GM10248 (cell line): ENCODE measurements at places on chromosomes 16 and 17.
A peak's percentile ranks its signal among the peaks of the same experiment; 100 is the strongest.

- DNase-seq = no peak
These were observed 201.2 kb downstream of the C16orf78 start for GRCh38 chr16:49574826-49575225.

GRCh38 chr17:57275071-57275764, 18.9 kb downstream of the MSI2 start:
- no peak for DNase-seq

DNA sequence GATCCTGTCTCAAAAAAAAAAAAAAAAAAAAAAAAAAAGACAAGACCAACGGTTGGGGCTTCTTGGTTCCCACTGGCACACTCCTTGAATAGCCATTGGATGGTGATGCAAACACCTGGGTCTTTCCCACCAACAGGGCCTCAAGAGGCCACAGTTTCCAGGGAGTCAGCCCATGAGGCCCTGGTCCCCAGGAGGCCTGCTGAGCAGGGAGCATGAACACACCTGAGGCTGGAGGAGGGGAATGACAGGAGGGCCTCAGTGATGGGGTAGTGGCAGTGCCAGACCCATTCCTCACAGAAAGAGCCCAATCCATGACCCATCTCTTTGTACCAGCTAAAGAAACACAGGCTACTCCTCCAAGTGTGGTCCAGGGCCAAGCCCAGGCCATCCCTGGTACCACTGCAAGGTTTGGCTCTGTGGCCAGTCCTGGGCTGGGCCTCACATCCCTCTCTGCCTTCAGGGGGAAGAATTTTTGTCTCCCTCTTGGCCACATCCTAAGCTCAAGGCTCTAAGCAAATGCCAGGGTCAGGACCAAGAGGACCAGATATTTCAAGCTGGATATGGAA, 13.9 kb downstream of the ARL2BP start:
- DNase-seq = no peak

GRCh38 chr17:72812823-72813222, 279.7 kb downstream of the SLC39A11 start:
- no peak for DNase-seq

DNA sequence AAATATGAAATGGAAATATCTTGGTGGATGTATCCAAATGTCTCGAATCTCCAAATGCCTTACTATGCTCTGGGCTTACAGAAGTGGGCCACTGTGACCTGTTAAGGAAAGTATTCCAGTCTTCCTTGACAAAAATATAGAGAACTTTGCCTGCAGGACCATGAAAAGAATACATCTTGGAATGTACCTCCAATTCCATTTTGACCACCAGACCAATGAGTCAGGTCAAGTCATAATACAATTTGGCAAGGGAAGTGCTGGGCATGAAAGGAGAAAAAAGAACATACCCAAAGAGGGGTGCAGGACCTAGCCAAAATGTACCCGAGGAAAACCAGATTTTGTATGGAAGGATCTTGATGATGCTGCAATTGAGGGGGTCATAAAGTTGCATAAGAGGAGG, 1153.7 kb upstream of the GOT2 start:
- no peak for DNase-seq

GRCh38 chr16:17301593-17302135, 169.1 kb downstream of the XYLT1 start:
- peak; percentile 72 for DNase-seq

DNA sequence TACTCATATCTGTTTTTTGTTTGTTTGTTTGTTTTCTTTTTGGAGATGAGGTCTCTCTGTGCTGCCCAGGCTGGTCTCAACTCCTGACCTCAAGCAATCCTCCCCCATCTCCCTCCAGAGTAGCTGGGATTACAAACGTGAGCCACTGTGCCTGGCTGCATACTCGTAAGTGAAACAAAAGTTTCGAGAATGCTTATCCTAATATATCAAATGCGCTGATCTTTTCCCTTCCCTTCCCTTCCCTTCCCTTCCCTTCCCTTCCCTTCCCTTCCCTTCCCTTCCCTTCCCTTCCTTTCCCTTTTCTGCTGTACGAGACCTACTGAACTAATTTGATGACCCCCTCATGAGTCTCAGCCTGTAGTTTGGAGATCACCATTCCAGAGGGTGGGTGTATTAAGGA, 122.1 kb downstream of the RGS9 start:
- DNase-seq = no peak

- DNase-seq = no peak
These were observed 17.5 kb downstream of the EPN2 start for GRCh38 chr17:19254651-19255050.

DNA sequence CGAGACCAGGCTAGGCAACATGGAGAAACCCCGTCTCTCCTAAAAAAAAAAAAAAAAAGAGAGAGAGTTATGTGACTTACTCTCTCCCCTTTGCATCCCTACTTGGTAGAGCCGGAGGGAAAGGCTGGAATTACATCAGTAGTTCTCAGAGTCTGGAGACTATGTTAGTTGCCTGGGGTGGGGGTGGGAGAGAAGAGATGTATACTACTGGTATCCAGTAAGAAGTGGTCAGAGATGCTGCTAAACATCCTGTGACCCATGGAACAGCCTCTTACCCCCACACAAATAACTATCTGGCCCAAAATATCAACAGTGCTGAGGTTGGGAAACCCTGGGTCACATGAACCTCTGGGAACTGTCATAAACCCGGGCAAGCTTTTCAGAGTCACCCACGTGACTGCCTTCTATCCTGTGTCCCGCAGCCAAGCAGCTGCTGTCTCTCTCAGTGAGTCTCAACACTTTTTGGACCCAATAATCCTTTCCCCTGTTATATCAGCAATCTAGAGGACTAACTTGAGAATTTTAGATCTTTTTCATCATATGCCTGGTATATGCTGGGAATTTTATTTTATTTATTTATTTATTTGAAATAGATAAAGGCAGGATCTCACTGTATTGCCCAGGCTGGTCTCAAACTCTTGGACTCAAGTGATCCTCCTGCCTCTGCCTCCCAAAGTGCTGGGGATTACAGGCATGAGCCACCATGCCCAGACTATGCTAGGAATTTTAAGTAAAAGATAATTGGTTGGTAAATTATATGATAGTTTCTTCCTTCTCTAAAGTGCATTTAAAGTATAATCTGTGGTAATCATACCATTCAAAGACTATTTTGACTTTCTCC, 8.7 kb downstream of the EIF1 start:
- no peak for DNase-seq

DNA sequence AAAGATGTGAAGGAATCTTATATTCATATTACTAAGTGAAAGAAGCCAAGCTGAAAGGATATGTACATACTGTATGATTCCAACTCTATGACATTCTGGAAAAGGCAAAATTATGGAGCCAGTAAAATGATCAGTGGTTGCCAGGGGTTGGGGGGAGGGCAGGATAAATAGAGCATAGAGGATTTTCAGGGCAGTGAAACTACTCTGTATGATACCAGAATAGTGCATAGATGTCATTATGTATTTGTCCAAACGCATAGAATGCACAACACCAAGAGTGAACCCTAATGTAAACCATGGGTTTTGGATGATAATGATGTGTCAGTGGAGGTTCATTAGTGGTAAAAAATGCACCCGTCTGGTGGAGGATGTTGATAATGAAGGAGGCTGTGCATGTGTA, 71.0 kb upstream of the ZNF423 start:
- DNase-seq = no peak

DNA sequence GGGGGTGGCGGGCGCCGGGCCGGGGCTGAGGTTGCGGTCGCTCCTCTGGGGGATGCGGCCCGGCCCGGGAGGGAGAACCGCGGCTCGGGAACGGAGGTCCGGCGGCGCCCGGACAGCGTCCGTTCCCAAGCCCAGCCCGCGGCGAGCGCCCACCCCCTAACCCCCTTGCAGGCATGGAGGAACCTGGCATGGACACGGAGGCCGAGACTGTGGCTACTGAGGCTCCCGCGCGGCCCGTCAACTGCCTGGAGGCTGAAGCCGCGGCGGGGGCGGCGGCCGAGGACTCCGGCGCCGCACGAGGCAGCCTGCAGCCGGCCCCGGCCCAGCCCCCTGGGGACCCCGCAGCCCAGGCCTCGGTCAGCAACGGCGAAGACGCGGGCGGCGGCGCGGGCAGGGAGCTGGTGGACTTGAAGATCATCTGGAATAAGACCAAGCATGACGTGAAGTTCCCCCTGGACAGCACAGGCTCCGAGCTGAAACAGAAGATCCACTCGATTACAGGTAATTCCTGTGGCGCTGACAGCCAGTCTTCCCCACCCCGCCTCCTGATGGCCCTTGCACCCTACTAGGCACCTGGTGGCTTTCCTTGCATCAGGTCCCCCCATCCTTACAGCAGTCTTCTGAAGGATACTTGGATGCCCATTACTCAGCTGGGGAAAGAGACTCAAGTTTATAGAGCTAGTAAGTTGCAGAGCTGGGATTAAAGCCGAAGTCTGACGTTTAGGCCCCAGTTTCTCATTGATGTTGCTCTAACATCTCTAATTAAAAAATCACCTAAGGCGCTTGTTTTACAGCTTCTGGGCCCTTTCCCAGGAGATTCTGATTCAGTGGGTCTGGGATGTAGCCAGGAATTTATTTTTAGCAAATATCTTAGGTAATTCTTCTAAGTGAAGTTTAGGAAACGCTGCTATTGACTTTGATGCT, 514 bp downstream of the UBFD1 start:
- DNase-seq = no peak

- no peak for DNase-seq
These were observed 200.5 kb upstream of the NLRP1 start for GRCh38 chr17:5784791-5785190.

DNA sequence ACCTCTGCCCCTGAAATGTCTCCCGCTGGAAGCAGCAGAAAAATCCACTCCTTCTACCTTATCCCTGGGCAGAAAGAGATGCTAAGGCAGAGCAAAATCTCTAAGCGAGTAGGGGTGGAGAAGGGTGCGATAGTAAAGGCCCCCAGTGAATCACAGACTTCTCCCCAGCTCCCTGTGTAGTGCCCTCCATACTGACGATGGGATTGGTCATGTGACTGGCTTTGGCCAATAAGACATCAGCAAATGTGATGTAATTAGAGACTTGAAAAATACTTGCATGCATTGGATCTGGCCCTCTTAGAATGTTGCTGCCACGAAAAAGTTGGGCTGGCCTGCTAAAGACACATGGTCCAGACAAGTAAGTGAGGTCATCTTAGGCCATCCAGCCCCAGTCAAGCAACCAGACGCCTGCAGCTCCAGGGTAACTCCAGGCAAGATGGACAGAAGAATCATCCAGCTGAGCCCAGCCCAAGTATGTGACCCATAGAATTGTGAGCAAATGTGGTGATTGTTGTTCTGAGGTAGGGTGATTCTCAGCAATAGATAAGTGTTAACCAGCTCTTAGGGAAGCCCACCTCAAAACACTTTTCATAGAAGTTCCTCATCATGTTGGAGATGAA, 36.0 kb downstream of the HASPIN start:
- DNase-seq = no peak

DNA sequence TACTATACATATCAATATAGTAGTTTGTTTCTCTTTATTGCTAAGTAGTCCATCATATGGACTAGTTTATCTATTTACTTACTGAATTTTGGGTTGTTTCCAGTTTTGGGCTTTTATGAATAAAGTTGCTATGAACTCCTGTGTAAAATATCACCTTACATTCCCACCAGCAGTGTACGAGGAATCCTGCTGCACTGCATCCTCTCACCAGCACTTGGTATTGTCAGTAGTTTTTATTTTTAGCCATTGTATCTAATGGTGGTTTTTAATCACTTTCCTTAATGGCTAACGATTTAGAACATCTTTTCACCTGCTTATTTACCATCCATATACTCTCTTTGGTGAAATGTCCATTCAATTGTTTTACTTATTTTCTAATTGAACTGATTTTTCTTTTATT, 24.0 kb downstream of the CDC27 start:
- no peak for DNase-seq

- no peak for DNase-seq
These were observed 1390.1 kb upstream of the CDH8 start for GRCh38 chr16:63426275-63426870.

DNA sequence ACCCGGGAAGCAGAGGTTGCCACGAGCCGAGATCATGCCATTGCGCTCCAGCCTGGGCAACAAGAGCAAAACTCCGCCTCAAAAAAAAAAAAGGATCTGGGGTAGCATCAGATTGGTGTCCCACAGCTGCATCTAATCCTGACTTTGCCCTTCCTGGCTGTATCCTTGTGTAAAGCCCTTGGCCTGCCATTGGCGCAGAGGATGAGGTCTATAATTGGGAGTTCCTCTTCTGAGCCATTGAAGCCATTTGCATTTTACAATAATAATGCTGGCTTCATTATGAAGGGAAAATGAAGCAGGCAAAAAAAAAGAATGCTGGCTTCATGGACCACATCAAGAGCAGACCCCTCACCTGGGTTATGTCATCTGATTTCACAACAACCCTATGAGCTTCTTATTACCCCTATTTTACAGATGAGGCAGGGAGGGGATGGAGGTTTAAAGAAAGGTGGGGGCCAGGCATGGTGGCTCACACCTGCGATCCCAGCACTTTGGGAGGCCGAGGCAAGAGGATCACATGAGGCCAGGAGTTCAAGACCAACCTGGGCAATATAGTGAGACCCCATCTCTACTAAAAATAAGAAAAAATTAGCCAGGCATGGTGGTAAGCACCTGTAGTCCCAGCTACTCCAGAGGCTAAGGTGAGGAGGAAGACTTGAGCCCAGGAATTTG, 1.2 kb upstream of the LITAFD start:
- DNase-seq = no peak

- DNase-seq = no peak
These were observed 43.4 kb downstream of the SLFN5 start for GRCh38 chr17:35286120-35286781.

GRCh38 chr16:22190081-22190775, 15.8 kb upstream of the EEF2K start:
- peak; percentile 95 for DNase-seq

DNA sequence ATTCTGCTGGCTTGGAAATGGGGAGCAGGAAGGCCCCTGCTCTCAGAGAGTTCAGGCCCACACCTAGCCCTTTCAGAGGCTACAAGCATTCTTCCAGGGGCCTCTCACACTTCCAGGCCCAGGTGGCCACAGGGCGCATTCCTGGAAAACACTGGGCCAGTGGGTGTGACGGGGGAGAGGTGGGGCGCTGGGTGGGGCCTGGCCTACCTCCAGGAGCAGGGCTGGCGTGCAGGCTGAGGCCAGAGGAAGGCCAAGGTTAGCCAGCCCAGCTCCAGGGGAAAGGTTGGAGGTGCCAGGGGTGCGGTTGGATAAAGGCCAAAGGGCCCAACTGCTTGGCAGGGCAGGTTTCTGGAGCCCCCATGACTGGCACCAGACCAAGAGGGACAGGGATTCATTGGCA, 198.2 kb downstream of the MAF start:
- no peak for DNase-seq
